ENCODE measurements at places on chromosomes 3 and 15.

DNA sequence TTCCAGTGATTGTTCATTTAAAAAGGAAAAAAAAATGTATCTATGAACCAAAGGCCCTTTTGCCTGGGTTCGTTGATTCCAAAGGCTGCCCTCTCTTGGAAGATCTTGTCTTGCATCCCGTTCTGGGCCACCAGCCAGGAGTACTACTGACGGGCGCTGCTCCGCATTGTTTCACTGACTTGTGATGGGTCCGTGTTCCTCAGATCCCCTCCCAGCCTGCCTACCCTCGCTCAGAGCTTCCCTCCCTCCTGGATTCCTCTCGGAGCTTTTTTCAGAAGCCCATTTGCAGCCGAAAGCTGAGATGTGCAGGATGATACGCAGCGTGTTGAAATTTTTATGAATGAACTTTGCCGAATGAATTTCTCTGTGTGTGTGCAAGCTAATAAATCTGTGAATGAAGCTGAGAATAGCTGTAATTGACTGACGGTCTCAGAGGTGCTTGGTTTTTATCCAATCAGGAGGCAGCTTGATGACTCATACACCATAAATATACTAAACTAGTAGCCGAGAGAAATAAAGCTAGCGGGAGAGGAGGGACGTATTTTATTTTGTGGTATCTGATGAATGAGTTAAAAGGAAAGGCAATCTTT lies at the start of gene SHC4:
SHC4 (minus strand) TSS at position 396 of the 590 bp plus-strand sequence. CDS start 904 bp downstream, outside the sequence.
- DNase-seq: peak; percentile 20

- DNase-seq: no peak
These were observed 8.4 kb downstream of the COLQ start for GRCh38 chr3:15513116-15513515.

DNA sequence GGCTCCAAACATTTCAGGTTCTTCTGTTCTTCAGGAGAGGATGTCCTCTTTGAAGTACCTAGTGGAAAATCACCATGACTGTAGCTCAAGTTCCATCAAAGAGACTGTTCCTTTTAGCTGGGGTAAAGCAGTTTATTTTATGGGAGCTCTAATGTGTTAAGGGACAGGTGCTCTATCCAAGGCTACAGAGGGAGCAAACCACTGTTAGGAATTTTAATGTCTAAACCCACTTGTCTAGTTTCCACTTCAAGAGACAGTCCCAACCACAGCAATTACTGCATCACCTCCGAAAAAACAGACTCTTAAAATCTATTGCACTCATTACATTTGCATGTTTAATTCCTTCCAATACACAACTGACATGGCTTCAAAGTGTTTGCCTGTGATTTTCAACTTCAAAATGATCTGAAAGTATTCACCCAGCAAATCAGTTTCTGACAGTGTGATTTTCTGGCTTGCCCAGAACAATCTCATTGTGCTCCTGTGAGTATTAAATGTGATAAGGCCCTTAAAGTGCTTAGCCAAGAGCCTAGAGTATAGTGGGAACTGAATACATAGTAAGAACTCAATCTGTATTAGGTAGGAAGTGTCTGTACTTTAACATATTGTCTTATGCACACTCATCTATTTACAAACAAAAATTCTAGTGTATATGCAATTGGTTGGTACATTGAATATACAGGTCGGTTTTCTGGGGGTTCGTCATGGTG lies 266.5 kb upstream of the CCDC54 start:
- no peak for DNase-seq

DNA sequence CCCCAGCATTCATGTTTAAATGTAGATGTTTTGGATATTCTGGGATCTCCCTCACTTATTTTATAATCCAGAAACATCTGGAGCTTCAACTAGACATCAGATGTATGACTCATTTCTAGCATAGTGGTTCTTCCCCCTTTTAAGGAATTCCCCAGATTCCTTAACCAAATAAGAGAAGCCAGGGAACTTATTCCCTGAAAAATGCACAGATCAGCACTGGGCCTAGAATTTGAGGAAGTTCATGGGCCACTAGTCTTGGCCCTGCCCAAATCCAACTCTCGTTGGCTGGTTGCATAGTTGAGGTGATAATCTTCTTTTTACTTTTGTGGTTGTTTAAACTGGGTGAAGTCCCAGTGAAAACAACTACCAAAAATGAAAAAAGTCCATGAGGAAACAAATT lies 20.4 kb downstream of the RARRES1 start:
- DNase-seq: no peak

- DNase-seq: no peak
These were observed 1.1 kb downstream of the ARMC8 start for GRCh38 chr3:138188013-138188730.

- no peak for DNase-seq
These were observed 6.3 kb upstream of the GMPPB start for GRCh38 chr3:49729966-49730609.

- peak; percentile 91 for DNase-seq
These were observed 5.9 kb downstream of the NUP210 start for GRCh38 chr3:13414040-13414729.

- DNase-seq: no peak
These were observed 8.4 kb upstream of the FBXL22 start for GRCh38 chr15:63588826-63589225.

DNA sequence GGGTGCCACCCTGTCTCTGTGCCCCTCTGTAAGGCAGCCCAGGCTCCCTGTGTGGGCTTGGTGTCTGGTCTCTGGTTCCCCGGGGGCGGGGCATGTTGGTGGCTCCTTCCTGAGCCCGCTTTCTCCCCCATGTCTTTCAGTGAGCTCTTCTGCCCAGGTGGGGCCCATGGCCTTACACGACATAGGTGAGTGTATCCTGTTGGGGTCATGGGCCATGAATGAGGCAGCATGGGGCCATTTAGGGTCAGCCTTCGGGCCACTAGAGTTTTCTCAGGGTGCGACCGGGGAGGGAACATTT lies 195.1 kb downstream of the UBE3A start:
- no peak for DNase-seq

DNA sequence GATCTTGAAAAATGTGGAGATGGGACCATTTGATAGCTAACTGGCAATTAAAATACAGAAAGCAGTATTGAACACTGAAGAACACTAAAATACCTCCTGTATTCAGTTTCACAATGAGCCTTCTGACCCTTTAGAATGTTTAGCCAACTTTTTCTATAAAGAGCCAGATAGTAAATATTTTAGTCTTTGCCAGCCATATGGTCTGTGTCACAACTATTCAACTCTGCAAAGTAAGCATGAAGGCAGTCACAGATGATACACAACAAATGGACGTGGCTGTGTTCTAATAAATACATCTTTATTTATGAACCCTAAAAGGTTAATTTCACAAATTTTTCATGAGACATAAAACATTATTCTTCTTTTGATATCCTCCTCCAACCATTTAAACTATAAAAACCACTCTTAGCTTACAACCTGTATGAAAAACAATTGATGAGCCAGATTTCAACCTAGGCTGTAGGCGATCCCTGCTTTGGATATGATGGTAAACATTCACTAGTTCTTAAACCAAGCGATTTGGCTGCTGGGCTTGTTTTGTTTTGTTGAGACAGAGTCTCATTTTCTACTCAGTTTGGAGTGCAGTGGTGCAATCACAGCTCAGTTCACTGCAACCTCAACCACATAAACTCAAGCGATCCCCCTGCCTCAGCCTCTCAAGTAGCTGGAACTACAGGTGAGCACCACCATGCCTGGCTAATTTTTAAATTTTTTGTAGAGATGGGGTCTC lies 13.6 kb upstream of the CSPG5 start:
- DNase-seq: no peak

DNA sequence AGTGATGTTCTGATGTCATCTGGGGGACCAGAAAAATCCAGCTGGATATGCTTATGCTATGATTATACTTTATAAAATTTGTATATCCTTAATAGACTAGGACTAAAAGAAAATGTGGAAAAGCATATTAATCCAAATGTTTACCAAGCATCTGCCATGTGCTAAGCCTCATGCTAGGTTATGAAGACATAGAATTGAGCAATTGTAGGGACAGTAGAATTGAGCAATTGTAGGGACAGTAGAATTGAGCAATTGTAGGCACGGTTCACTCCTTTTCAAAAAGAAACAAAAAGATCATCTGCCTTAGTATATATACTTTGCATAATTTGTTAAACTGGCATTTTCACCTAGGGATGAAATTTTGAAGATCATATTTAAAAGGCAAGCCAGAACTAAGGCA lies 18.3 kb downstream of the ABHD5 start:
- DNase-seq: no peak
